ENCODE measurements at places on chromosomes 5 and 9.

GRCh38 chr5:118987988-118988865 lies at the start of gene DTWD2:
Gene DTWD2, minus strand, starts transcription at chr5:118988547. Its CDS starts 36 bp downstream, at chr5:118988511.
- peak; percentile 74 for DNase-seq

DNA sequence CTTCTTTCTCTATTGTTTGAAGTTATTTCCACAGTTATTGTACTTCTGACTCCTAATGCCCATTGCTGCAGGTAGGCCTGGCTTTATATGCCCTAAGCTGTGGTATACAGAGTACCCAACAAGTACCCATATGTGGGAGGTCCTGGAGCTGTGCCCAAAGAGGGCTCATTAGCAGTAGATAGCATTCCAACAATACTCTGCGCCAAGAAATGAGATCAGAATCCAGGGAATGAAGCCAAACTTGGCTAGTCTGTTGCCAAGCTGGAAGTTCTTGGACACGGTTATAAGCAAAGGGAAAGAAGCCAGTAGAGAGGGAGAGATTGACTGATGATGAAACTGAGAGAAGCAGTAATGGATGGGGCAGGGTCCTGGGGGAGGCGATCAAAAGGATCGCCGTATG lies 29.7 kb upstream of the FAM169A start:
- DNase-seq = peak; percentile 13

DNA sequence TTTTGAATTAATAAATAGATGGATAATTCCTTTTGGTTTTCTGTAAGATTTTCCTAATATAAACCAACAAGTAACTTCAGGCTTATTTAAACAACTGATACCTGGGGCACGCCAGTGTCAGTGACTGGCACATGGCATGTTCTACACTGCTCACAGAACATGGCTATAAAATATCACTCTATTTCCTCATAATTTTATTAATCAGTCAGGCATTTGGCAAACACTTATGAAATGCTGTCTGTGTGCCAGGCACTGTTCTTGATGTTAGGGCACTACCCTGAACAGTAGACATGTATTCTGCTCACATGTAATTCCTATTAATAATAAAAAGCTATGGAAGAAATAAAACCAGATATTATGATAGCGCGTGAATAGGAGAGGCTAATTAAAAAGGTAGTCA lies 661.0 kb downstream of the DTWD2 start:
- no peak for DNase-seq

DNA sequence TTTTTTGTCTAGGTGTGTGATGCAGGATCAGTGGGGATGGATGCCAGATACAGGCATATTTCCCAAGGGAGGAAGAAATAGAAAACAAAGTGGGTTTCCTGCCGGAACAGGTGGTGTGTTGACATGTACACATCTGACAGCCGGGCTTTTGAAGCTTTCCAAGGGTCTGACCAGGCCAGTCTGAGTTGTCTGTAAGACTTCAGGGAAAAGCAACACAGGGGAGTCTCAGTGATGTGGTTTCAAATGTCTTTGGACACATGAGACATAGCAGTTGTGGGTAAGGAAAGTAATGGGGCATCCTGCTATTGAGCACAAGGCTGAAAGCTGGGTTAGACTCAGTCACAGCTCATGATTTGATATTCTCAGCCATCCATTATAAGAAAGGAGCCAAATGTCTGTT lies 274.9 kb downstream of the PIK3R1 start:
- DNase-seq = no peak

- no peak for DNase-seq
Observed at GRCh38 chr5:126875303-126875785, 98.4 kb downstream of the LMNB1 start.

GRCh38 chr9:136133191-136133958 lies 14.7 kb upstream of the TMEM250 start:
- no peak for DNase-seq
